ENCODE measurements at places on chromosomes 11 and 22.
A peak's percentile ranks its signal among the peaks of the same experiment; 100 is the strongest.

DNA sequence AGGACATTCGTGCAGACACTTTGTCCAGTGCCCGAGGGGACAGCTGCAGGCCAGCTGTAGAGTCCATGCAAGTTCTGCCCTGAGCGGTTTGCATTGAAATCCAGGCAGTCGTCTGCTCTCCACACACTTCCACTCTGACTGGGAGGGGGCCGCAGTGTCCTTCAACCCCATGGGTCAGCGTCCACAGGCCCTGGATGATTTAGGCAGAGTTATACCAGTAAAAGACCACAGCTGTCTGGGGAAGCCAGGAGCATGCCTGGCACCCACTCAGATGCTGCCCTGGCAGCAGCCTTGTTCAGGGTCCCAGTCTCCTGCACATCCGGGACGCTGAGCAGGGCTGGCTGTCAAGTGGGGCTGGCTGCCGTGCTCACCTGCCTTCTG lies 26.5 kb downstream of the KRTAP5-5 start:
- no peak for DNase-seq

- DNase-seq: no peak
Measured at GRCh38 chr11:34915136-34916014, 804 bp downstream of the APIP start.

GRCh38 chr11:31943056-31943780 lies 132.1 kb upstream of the PAX6 start:
- DNase-seq: no peak

- DNase-seq: no peak
Measured at GRCh38 chr22:36461665-36462649, 19.5 kb downstream of the TXN2 start.

- no peak for DNase-seq
Measured at GRCh38 chr11:120676991-120677390, 165.4 kb downstream of the GRIK4 start.

- no peak for DNase-seq
Measured at GRCh38 chr11:59556917-59557348, 45.6 kb downstream of the OR4D9 start.

DNA sequence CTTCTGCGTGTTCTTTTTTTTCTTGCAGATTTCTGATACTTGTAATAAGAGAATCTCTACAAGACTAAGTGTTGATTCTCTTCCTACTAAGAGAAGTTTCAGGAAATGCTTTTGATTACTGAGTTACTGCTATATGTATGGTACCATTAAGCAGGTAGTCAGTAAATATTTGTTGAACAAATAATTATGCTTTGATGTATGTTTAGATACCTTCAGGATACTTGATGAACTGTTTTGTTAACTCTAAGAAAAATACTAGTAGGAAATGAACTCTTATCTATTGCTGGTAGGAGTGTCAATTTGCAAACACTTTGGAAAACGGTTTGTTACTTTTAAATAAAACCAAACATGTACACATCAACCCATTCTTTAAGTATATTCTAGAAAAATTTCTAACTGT lies 90.6 kb downstream of the TMEM135 start:
- no peak for DNase-seq

DNA sequence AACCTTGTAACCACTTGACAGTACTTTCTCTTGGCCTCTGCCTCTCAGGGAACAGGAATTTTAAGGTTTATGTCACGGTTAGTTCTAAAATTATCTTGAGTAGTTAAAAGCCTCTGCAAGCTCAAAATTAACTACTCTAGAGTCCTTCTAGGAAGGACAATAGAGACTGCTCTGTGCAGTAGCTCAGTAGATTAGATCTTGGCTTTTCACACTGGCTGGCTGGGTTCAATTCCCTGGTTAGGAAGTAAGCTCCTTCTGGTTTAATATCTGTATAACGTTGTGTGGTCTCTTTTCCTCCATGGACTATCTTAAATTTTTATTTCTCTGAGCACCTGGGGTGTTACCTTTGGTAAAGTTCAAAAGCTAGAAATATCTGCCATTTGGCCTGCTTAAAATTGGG lies 109.2 kb downstream of the AASDHPPT start:
- no peak for DNase-seq

GRCh38 chr11:71370895-71371673 lies 77.1 kb downstream of the DHCR7 start:
- DNase-seq: no peak

- DNase-seq: no peak
Measured at GRCh38 chr11:14148653-14149273, 186.2 kb downstream of the SPON1 start.

- DNase-seq: no peak
Measured at GRCh38 chr11:133980665-133981064, 23.9 kb upstream of the IGSF9B start.

DNA sequence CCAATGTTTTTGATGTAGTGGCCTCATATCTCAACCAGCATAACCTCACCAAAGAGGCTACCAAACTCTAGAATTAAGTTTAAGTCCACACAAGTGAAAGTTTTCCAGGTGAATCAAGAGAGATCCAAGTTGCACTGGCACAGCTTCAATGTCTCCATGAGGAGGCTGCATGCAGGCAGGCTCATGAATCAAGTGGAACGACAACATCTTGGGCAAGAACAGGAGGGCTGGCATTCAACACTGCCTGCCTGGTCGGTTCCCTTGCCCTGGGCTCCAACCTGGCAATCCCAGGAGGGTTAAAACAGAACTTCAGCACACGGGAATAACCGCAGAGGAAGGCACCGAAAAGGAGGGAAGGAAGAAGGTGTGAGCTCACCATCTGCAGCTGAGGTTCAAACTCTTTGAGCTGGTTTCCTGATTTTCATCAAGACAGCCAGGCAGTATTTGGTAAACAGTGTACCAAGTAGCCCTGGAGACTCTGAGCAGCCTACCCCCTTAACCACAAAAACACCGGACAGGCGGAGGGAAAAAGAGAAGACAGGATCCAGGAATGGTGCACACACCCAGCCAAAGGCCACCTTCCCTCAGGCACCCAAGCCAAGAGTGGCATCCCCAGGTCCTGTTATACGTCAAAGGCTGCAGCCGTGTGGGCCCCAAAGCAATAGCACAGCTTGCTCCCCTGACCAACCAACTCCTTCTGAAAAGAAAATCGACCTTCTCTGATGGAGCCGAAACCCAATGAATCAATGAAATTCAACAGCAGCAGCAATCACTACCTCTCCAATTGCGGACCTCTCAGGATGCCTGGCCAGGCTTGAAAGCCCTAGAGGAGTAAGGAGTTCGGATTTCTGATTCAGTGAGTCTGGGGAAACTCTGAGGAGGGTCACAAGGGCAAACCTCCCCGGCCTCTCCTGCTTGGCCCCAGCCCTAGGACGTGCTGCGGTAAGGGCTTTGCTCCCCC lies 1.3 kb downstream of the PACSIN2 start:
- no peak for DNase-seq

GRCh38 chr11:45921561-45922424 lies 663 bp upstream of the LARGE2 start:
- no peak for DNase-seq

GRCh38 chr22:37088108-37088605 lies 21.4 kb downstream of the TMPRSS6 start:
- DNase-seq: no peak

- no peak for DNase-seq
Measured at GRCh38 chr22:35517769-35518530, 22.7 kb upstream of the RASD2 start.

- no peak for DNase-seq
Measured at GRCh38 chr11:37630866-37631265, 1032.8 kb upstream of the RAG2 start.

DNA sequence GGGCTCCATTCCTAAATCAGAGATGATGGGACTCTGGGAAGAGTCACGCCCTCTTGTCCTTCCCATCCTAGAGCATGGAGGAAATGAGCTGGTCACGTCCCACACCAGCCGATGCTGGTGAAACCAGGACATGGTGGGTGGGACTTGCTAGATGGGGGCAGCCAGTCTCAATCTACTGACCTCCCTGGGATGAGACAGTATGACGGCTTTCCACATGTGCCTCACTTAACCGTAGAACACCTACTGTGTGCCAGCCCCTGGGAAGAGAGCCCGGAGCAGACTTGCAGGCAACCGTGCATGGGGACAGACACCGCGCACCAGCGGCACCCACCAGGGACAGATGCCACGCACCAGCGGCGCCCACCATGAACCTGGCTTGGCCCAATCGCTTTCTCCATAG lies 3.8 kb downstream of the OSBPL5 start:
- no peak for DNase-seq

- no peak for DNase-seq
Measured at GRCh38 chr11:68667511-68668500, 16.5 kb upstream of the GAL start.

DNA sequence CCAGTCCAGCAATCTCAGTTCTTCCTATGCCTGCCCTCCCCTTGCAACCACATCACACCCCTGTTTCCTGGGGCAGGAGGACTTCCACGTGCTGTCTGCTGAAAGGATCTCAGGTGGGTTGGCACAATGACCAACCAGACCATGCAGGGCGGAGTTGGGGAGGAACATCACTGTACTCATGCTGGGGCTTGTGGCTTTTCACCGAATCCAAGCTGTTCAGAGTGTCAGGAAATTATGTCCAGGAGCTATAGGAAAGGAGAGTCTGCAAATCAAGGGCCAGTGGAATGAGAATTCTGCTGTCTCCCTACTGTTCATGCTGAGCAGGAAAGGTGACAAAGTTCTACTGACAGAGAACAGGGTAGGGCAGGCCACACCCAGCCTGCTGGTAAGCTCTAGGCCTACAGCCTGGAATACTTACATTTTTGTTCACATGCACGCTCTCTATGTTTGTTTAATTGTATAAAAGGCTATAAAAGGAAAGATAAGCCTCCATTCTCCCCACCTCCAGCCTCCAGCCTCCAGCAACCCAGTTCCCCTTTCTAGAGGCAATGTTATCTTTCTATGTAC lies 1.7 kb upstream of the PLAAT2 start:
- DNase-seq: no peak

GRCh38 chr11:9838961-9839360 lies 175.1 kb downstream of the SWAP70 start:
- no peak for DNase-seq

DNA sequence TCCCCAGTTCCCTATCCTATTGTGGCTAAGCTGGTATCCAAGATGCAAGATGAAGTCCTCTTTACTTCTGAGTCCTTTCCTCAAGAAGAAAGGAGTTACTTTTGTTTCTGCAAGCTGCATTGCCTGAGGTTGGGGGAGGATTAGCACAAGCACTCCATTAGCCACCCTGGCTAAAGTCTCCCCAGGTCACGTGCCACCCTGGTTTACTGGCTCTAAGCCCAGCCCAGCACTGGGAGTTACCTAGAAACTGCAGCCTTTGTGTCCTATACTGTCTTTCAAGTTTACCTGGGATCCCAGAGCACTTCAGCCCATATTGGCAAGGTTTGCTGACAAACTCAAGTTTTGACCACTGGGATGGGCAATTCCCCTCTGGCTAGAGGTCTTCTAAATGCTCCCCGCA lies 78.4 kb upstream of the DBX1 start:
- no peak for DNase-seq

- DNase-seq: no peak
Measured at GRCh38 chr11:120249279-120250262, 9.6 kb downstream of the POU2F3 start.

DNA sequence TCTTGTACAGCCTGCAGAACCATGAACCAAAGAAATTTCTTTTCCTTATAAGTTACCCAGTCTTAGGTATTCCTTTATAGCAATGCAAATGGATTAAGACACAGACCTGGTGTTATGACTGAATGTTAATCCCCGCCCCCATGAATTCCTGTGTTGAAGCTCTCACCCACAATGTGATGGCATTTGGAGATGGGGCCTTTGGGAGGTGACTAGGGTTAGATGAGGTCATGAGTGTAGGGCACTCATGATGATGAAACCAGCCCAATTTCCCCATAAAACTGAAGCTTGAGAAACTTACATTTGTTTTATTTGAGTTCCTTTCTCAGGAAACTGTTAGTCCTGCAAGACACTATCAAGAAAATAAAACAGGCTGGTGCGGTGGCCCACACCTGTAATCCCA lies 115.8 kb upstream of the THY1 start:
- DNase-seq: no peak

GRCh38 chr11:64746486-64746885 lies 2.5 kb upstream of the RASGRP2 start:
- no peak for DNase-seq

DNA sequence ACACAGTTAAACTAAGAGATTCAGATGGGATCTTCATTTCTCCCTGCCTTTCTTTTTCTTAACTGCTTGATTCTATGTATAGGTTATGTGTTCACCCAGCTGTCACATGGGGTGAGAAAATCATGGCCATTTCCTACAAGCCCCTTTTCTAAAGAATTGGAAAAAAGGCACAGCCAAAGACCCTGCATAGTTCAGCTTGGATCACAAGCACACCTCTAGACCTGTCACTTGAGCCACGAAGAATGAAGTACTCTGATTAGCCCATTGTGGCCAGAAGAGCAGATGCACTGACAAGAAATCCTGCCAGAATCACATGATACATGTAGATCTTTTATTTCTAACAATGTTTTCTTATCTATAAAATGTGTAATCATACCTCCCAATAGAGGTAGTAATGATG lies 69.7 kb downstream of the RAB38 start:
- DNase-seq: no peak

GRCh38 chr11:66333896-66334604 lies 2.2 kb downstream of the RIN1 start:
- DNase-seq: no peak

DNA sequence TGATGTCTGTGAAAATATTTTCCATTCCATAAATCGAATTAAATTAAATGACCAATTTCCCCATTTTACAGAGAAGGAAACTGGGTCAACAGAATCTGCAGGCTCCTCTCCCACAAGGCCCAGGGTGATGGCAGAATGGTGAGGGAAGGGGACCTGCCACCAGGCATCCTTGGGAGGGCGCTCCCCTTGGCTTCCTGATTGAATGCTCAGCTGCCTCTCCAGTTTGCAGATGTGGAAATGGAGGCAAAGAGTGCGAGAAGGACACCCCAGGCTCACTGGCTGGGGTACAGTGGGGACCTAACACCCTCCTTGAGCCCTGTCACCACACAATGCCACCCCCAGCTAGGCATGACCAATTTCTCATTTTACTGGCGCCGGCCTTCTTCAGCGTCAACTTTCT lies 28.5 kb upstream of the CSNK1E start:
- DNase-seq: no peak

GRCh38 chr11:12414611-12415010 lies 37.2 kb downstream of the PARVA start:
- DNase-seq: no peak

GRCh38 chr11:62108017-62108750 lies 15.6 kb upstream of the INCENP start:
- DNase-seq: no peak

- peak; percentile 41 for DNase-seq
Measured at GRCh38 chr22:20430720-20431510, 6.7 kb downstream of the SCARF2 start.

Measured in stimulated activated CD8-positive, alpha-beta memory T cell treated with anti-CD3 and anti-CD28 coated beads, Interleukin-7, amount 100 ng/mL, for 4 hours (primary cell).